ENCODE measurements at places on chromosomes 11 and 22. TPM values are rescaled to one million over a fixed set of nuclear protein-coding genes. Genes with fewer than 3 reads are reported as not detected.

- DNase-seq: no peak
Measured at GRCh38 chr22:19626042-19626587, 88.2 kb upstream of the SEPTIN5 start.

GRCh38 chr11:134654161-134654915, 242.3 kb upstream of the B3GAT1 start:
- DNase-seq: peak; percentile 54

DNA sequence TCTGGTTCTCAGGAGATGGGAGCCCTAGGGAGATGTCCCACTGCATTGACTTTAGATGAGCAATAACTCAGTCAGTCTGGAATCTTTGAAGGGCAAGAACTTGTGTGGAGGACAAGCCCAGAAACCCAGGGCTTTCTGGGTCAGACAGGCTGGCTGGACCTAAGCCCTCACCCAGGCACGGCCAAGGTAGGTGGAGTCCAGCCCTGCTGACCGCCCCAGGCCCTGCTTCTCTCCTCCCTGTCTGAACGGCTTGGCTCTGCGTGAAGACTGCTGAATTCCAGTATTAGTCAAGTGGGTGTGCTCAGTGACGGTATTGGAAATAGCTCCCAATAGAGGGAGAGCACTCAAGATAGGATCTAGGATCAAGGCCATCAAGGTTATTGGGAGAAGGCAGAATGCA, 6.1 kb downstream of the CXCR5 start:
- DNase-seq: no peak

DNA sequence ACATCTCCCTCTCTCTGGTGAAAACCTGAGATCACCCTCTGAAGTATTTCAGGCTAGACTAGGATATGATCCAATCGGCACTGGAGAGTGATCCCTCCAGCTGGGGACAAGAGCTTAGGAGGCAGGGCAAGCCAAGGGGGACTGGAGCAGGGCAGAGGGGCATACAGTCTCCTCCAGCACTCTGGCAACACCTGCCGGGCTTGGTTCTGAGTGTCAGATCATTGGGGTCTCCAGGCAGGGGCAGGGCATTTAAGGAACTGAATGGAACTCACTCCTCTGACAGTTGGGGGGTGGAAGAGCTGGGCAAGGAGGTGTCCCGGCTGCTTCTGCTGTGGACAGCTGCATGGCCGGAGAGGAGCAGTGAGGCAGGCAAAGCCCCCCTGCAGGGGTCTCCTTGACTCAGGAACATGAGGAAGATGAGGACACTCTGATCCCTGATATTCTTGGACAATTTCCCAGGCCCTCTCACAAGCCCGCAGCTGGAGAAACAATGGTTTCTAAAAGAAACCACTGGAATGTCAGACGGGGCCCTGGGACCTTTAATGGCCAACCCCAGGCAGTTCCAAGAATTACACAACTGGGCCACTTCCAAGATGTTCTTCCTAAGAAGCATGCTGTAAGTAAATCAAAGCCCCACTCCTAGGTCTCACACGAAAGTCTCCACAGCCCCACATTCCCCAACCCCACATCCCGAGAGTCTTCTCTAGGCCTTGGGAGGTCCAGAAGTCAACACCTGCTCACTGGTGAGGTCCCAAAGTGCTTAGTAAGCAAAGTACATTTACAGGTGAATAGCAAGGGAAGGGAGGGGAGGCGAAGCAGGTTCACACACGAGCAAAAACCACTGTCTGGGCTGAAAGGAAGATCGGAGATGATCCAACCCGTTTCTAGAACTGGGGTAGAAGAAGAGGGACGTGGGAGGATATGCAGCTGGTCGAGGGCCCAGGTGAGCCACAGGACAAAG, 1.2 kb upstream of the CCDC86 start:
- no peak for DNase-seq

- DNase-seq: no peak
Measured at GRCh38 chr22:49192180-49192856, 635.4 kb downstream of the BRD1 start.

DNA sequence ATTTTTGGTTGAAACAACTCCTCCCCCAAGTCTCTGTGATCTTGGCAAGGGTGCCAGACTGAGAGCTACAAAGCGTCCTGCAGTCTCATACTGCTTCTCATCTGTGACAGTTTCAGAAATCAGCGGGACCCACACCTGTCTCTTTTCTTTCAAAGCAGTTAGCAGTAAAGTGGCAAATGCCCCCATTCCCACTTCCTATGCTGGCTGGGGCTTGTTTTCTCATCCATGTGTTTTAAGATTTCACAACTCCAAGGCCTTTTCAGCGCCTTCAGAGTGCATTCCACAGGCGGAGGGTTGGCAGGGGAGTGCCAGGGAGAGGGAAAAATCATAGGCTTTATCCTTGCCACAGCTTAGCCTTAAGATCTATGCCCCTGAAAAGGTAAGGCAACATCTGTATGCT, 493.5 kb downstream of the OPCML start:
- DNase-seq: no peak

GRCh38 chr11:113188371-113188834, 126.0 kb upstream of the TTC12 start:
- no peak for DNase-seq

GRCh38 chr11:129075757-129076156, 116.4 kb downstream of the ARHGAP32 start:
- no peak for DNase-seq

GRCh38 chr11:35688023-35688422, 25.4 kb downstream of the TRIM44 start:
- DNase-seq: no peak

- peak; percentile 60 for DNase-seq
Measured at GRCh38 chr11:8168485-8169257, at the start of gene RIC3. Gene RIC3, minus strand, starts transcription at chr11:8169025. Its CDS starts 36 bp downstream, at chr11:8168989.

The C22orf15 gene
- total RNA-seq: 0.31 TPM

The NPAS4 gene
- total RNA-seq: not detected
